ENCODE measurements at places on chromosomes 4 and X. TPM values are rescaled to one million over a fixed set of nuclear protein-coding genes. Genes with fewer than 3 reads are reported as not detected.

Gene FOXR2
- polyA plus RNA-seq, result not detected

GRCh38 chr4:37879365-37879764, 11.5 kb upstream of the TBC1D1 start:
- no peak for DNase-seq

Gene CXCR3
- polyA plus RNA-seq, result 0.28 TPM

- DNase-seq, result no peak
Measured at GRCh38 chrX:104712515-104712914, 146.5 kb downstream of the IL1RAPL2 start.

- no peak for DNase-seq
Measured at GRCh38 chr4:15769202-15769601, 8.9 kb upstream of the CD38 start.

- no peak for DNase-seq
Measured at GRCh38 chr4:185710487-185710995, 101.5 kb downstream of the SORBS2 start.

Gene DCAF16
- 16.3 TPM for polyA plus RNA-seq

- no peak for DNase-seq
Measured at GRCh38 chr4:139919521-139919920, 234.5 kb downstream of the MAML3 start.

GRCh38 chrX:39688576-39689375, 409.0 kb downstream of the BCOR start:
- no peak for DNase-seq

DNA sequence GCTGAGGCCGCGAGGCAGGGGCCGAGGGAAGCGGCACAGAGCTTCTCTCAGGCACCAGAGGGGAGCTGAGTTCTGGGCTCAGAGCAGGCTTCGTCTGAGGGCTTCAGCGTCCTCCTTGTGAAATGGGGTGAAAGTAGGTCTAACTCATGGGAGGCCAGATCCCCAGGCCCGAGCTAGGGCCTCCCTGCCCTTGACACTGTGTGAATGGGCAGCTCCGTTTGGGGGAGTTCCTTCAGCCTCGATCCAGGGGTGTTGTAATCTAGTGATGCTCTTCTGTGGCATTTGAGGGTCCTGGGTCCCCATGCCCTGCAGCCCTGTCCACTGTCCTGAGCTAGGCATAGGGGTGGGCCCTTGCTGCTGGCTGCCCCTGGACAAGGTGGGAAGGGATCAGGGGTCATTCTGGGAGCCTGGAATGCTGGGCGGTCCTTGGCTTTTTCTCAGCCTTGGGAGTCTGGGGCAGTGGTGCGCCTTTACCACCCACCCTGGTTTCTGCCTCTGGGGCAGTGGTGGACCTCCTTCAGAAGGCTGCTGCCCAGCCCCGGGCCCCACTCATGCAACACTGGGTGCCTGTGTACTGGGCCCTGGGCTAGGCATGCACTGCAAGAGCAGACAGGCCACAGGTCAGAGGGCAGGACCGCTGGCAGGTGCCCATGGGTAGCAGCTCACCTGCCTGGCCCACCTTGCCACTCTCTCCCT, 4.1 kb downstream of the SH3BP2 start:
- DNase-seq, result no peak

All from urinary bladder (tissue), 4 donors.